Panc1 (cell line): ENCODE measurements at places on chromosomes 7 and 10. TPM values are rescaled to one million over a fixed set of nuclear protein-coding genes. Genes with fewer than 3 reads are reported as not detected.

DNA sequence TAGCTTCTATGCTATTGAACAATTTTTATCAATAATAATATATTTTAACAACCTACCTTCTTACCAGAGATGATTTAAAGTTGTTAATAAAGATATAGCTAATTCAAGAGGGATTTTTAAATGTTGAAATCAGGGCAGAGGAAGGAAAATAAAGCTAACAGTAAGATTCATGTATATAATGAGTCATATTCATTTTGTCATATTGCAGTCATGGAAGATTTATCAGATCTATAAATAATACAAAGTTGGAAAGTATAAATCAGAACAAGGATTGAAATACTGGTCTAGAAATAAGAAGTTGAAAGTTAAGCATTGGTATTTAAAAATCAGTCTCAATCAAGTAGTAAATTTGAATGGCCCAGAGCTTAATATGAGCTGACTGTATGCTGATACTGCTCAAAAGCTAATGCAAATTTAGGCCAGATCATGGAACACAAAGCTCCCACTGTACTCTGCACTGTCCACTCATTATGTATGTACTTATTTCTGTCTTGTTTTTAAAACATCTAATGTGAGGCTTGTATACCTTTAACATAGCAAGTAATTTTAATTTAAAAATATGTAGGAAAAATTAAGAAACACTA is 196.9 kb downstream of the ZEB1 start:
- DNase-seq: no peak

DNA sequence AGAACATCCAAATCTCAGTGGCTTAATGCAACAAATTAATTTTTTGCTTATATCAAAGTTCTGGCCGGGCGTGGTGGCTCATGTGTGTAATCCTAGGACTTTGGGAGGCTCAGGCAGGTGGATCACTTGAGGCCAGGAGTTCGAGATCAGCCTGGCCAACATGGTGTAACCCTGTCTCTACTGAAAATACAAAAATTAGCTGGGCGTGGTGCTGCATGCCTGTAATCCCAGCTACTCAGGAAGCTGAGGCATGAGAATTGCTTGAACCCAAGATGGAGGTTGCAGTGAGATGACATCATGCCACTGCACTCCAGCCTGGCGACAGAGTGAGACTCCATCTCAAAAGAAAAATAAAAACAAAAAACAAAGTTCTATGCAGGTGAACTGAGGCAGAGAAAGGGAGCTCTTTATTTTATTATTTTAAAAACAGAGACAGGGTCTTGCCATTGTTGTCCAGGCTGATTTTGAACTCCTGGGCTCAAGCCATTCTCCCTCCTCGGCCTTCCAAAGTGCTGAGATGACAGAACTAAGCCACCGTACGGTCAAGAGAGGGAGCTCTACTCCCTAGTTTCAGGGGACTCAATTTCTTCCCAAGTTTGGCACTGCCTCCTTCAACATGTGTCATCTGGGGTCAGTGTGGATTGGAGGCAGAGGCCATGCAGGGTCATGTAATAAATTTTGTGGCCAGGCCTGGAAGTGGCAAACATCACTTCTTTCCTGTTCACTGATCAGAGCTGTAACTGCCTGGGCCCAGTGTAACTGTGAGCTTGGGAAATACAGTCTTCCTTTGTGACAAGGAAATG is 2.4 kb downstream of the ADCK2 start:
- DNase-seq: no peak

COL26A1 gene
- total RNA-seq: 25.8 TPM

SCIN gene
- 5.6 TPM for total RNA-seq

NFE2L3 gene
- total RNA-seq: 78.5 TPM

OPN1SW gene
- total RNA-seq: not detected
